ENCODE measurements at places on chromosomes 3 and 15.

DNA sequence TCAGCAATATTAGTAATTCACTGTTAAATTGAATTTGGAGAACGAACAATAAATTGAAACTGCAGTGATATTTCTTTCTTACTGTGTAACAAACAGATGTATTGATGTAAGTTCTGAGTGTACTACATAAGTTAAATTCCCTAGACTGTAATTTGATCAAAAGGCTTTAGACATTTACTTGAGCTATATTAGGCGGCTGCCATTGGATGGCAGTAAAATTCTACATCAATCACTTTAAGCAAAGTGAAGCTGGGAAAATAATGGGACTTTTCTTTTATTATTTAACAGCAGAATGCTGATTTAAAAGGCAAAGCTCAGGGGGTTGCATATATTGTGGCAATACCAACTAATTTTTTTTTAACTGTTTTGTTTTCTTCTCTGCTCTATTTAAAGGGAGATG is 212.6 kb upstream of the PLSCR5 start:
- no peak for DNase-seq

GRCh38 chr15:36579792-36580431 is 486 bp downstream of the CDIN1 start:
- no peak for DNase-seq

GRCh38 chr15:36769098-36769497 is 189.7 kb downstream of the CDIN1 start:
- no peak for DNase-seq

DNA sequence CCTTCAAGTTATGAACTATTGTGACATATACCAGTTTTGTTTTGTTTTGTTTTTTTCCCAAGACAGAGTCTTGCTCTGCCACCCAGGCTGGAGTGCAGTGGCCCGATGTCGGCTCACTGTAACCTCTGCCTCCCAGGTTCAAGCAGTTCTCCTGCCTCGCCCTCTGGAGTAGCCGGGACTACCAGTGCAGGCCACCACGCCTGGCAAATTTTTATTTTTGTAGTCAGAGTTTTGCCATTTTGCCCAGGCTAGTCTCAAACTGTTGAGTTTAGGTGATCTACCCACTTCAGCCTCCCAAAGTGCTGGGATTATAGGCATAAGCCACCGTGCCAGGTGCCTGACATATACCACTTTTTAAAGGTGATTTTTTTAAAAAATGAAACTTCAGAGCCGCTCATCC is 74.6 kb downstream of the ARRDC4 start:
- DNase-seq = no peak

DNA sequence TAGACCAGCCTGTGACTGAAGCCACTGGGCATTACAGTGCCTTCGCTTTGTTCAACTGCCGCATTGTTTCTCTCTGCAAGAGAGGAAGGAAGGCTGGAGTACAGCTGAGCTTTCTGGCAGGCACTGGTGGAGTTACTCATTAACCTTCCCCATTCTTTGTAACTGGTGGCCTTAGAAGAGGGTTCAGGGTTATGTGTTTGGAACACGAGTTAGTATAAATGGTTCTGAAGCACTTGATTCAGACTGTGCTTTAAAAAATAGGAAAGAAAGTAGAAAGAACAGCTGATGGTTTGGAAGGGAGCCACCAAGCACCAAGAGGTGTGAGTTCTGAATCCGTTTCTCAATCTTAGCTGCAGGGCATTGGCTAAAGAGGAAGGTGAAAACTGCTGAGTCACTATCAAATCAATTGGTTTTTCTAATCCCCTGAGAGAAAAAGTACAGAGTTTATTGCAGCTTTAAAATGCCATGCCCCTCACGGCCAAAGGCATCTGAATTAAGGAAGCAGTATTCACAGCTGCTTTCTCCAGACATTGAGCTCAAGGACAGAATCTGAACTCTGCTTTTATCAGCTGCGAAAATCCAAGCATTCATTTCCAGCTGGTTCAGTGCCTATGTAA is 3.6 kb downstream of the HGD start:
- DNase-seq = no peak

GRCh38 chr3:112873632-112874031 is 27.0 kb upstream of the CD200R1L start:
- no peak for DNase-seq
